Ascending aorta (tissue), 2 donors: ENCODE measurements at places on chromosomes 4 and X.

GRCh38 chr4:182699795-182700194 lies 217.4 kb downstream of the DCTD start:
- DNase-seq: no peak

DNA sequence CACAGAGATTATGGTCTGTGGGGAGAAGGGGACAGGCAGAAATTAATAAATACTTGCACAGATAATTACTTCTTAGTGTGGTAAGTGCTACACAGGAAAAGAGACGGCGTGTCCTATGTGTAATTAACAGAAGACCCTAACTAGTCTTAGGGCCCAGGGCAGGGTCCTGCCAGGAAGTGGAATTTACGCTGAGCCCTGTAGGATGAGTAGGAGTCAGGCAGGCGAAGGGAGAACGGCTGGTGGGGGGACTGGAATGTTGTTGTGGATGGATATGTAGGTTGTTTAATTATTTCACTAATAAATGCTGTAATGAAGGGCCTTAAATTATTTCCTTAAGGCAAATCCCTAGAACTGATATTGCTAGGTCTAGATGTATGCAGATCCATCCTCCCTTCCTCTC lies 26.7 kb upstream of the MFAP3L start:
- DNase-seq: no peak

DNA sequence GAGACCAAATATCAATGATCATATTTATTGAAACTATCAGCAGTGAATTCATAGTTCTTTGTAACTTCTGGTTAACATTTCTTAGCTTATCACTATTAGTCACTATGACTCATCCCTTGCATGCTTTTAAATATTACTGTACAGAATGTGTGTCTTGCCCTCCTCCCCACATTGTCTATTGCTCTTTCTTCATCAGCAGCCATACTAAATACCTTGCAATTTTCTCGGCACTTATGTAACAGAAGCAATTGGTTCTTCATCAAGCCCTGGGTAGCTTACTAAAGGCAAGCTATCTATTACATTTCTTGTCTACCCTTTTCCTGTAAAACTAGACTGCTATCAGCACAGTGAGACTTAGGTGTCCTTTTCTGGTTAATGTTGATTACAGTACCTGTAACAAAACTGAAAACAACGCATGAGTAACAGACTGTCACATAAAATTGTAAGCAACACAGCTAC lies 8.2 kb downstream of the KLHL4 start:
- no peak for DNase-seq

DNA sequence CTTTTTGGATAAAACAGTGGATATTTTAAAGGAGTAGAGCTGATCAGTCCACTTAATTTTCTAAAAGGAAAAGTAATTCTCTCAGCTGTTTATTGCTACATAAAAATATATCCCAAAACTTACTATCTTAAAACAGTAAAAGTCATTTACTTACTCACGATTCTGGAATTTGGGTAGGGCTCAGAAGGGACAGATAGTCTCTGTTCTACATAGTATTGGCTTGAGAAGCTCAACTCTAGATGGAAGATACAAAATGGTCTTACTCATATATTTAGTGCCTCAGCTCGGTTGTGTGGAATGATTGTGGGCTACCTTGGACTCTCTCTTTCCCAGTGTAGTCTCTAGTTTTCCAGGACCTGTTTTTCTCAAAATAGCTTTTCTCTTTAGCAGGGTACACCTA lies 691.5 kb upstream of the POU3F4 start:
- no peak for DNase-seq

DNA sequence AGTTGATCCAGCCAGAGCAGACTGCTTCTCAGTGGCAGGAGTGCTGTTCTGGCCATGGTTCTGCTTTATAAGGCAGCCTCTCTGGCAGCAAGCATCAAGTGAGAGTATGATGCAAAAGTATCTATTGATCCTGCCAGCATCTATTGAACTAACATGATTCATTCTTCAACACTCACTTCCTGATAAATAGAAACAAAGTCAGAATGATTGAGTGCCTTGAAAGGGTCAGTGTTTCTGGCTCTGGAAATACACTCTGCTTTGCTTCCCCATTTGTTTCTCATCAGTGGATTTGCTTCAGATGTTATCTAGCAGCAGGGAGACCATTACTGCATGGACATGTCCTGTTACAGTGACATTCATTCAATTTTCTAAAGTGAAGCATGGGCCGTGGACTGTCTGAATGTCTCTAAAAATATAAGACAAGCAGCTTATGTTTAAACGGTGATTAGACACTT lies 66.2 kb upstream of the FRAS1 start:
- no peak for DNase-seq

DNA sequence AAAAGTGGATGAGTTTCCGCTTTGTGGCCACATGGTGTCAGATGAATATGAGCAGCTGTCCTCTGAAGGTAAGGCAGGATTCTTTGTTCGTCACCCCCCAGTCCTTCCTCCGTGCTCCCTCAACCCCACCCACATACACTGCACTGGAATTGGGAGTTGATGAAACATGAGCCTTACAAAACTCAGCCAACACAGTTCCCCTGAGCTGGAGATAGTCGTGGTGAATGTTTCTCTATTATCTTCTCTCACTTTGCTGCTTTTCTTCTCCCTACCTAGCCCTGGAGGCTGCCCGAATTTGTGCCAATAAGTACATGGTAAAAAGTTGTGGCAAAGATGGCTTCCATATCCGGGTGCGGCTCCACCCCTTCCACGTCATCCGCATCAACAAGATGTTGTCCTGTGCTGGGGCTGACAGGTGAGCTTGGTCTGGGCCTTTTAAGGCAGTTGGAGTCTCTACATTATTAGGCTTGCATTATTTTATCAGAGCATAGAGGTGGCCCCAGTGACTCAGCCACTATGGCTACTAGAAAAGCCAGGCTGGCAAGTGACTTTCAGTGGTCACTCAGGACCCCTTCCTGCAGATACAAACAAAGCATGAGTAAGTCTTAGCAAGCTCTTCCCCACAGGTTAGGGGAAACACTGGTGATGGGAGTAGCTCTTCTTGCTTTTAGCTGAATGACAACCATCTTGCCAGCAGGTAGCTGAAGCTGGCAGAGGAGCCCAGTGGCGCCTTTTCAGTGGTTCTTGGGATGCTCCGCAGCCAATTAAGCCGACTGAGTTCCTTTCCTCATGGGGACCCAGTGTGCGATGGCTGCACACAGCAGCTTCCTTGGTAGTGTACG lies 1.6 kb downstream of the RPL10 start:
- DNase-seq: no peak

DNA sequence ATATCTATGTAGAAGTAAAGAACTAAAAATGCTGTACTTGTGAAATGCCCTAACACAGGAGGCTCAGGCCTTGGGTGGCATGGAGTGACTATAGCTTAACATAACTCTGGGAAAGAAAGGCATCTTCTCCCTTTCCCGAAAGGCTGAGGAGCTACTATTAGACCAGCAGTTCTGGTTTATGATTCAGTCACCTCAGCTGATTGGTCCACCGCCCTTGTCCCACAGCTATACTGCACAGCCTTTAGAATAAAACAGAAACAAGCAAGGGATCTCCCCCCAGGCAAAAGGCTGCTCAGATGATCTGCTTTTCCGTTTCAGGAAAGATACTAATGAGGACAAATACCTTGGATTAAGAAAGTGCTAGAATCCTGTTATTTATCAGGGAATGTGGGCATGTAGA lies 171.3 kb downstream of the SNCA start:
- no peak for DNase-seq

GRCh38 chr4:33071535-33071934 lies 2351.4 kb downstream of the PCDH7 start:
- DNase-seq: no peak

DNA sequence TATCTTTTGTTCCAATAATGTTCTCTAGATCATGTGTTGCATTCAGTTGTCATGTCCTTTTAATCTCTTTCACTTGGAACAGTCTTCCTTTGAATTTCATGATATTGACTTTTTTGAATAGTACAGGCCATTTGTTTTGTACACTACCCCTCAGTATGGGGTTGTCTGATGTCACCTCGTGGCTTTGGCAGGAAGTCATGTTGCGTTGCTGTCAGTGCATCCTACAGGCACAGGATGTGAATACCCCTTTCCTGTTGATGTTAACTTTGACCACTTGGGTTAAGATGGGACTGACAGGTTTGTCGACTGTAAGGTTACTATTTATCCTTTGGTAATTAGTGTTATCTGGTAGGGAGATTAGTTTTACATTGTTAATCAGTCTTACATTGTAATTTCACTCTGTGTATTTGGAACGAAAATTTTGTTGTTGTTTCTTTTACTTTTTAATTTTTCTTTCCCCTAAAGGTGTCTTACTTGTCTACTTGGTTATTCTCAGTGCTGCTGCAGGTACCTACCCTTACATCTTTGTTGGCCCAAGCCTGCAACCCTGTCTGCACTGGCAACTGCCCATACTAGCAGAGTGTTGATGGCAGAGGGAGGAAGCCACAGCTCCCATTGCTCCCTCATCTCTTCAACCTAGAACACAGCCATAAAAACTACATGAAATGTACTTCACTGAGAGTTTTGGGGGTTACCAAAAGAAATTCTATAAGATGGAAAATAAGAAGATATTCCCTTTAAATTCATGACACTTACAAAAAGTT lies 14.7 kb upstream of the ATP8A1 start:
- no peak for DNase-seq

GRCh38 chr4:17544831-17545234 lies 29.9 kb downstream of the CLRN2 start:
- DNase-seq: no peak

GRCh38 chr4:111602848-111603247 lies 542.4 kb upstream of the FAM241A start:
- DNase-seq: no peak

DNA sequence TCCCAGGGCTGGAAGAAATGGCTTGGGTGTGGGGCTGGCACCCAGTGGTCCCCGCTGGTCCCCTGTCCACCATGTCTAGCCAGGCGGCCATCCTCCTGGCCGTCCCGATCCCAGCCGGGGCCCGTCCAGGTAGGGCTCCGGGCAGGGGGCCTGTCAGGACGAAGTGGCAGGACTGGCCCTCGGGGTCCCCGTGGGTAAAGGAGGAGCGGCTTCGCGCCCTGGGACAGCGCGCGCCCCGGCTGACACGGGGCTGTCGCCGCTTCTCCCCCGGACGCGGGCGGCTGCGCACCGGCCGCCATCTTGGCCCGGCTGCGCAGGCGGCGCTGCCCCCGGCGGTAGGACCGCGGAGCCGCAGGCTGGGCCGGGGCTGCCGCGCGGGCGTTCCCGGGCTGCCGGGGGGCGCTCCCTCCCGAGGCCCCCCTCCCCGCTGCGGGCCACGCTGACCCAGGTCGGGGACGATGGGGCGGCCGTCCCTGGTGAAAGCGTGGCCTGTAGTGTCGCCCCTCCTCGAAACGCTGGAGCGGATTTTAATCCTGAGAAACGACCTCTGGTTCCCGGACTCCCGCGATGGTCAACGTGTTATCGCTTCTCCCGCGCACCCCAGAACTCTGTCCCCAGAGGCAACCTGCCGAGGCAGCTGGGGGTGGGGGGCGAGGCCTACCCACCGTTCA lies 60.4 kb upstream of the BCOR start:
- no peak for DNase-seq

GRCh38 chr4:182914357-182914756 lies 2.8 kb downstream of the DCTD start:
- no peak for DNase-seq

DNA sequence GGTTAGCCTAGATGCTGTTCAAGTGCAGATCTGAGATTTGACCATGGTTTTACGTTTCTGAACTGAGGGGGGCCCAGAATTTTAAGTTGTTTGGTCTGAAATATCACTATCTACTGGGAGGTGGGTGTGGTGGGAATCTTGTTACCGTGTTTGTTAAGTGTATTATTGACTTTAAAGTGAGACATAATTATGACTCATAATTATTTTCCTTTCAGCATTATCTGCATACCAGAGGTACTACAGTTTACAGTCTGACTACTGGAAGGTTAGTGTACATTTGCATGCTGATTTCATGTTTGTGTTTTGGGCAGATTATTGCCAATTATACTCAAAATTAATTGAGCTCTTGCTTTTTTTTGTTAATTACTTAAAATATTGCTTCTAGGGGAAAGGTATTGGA lies 101.5 kb downstream of the KDM6A start:
- no peak for DNase-seq

- DNase-seq: no peak
Measured at GRCh38 chr4:121656269-121656641, 40.5 kb downstream of the ANXA5 start.

GRCh38 chrX:125306335-125306866 lies 13.3 kb upstream of the TEX13C start:
- DNase-seq: no peak

GRCh38 chr4:110106931-110107296 lies 91.5 kb downstream of the ELOVL6 start:
- no peak for DNase-seq

- no peak for DNase-seq
Measured at GRCh38 chr4:19945979-19946380, 305.7 kb upstream of the SLIT2 start.

GRCh38 chr4:7815562-7815961 lies 124.1 kb downstream of the AFAP1 start:
- DNase-seq: no peak

DNA sequence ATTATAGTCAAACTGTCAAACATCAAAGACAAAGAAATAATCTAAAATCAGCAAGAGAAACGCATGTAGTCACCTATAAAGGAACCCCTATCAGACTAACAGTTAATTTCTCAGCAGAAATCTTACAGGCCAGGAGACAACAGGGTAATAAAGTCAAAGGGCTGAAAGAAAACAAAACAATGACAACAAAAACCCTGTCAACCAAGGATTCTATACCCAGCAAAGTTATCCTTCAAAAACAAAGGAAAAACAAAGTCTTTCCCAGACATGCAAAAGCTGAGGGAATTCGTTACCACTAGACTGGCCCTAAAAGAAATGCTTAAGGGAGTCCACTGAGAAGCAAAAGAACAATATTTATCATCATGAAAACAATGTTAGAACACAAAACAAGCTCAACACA lies 22.1 kb downstream of the TMEM154 start:
- DNase-seq: no peak

DNA sequence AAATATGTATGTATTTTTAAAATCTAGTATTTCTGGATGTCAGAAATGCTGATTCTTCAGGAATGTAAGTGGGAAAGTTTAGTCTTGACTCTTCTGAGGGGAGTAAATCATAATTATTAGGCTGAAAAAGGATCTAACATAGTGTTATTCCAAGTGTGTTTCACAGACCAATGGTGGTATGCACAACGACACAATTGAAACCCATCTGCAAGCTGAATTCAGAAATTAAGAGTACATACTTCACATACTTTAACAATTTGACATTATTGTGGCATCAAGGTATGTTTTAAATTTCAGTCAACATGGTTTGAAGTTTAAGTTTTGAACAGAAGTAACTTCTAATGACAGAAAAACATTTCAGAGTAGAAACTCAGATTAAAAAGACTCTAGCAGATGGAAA lies 236.7 kb downstream of the SLC7A11 start:
- DNase-seq: no peak

- DNase-seq: no peak
Measured at GRCh38 chr4:80798082-80798481, 232.4 kb upstream of the BMP3 start.
